ENCODE measurements at places on chromosomes 7 and 10.

DNA sequence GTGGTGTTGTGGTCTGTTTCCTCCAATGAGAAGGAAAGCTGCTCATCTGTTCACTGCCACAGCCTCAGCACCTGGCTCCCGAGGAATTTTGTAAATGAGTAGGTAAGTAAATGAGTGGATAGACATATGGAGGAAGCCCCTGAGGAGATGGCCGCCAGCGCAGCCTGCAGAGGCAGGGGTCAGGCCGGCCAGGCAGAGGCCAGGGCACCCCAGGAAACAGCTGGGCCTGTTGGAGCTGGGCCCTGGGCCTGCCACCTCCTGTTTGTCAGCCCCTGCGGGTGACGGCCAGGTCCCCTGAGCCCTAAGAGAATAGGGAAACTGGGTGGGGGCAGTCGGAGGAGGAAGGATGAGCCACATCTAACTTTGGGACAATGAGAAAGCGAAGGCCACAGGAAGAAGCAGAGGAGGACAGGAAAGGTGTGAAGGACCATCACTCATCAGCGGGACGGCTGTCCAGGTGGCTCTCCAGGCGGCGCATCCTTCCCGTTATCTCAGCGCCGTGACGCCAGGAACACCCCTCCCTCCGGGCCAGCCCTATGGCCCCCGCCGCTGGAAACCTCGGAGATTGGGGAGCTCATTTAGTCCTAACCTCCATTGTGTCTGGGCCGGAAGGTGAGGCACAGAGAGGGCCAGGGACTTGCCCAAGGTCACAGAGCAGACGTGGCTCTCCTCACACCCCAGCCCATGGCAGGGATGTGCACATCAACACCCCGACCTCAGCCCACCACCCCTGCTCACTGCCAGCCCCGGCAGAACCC, 142.3 kb upstream of the UNC5B start:
- no peak for DNase-seq

DNA sequence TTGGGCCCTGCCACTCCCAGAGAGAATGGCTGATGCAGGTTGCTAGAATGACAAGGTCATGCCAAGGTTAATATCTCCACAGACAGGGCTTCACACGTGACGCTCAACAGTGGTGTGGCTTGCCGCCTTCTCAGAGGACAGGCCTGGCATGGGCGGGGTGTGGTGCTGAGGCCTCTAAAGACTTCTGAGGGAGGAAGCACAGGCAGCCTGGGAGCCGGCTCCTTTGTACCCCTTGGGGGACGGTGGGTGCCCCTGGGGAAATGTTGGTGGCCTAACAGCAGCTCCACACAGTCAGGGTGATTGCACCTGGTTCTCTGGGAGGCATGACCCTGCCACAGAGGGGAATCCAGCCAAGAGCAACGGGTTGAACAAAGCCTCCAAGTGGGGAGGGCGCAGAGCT, 115.1 kb downstream of the PKD1L1 start:
- no peak for DNase-seq

- no peak for DNase-seq
These were observed 181.4 kb downstream of the GNAT3 start for GRCh38 chr7:80330434-80330833.

DNA sequence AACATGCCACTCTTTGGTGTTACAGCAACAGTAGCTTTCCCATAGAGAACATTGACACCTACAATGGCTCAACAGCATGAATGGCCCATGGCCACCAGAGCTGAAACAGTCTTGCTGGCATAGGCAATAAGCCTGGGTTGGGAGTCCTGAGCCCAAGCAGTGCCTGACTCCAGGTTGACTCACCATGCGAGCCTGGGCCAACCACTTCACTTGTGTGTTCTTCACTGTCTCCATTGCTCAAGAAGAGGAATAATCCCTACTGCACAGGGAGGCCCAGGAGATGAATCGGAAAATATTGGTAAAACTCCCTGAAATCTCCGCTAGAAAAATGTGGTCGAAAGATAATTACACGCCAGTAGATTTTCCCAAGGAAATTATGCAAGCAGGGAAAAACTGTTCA, 89.2 kb upstream of the INHBA start:
- no peak for DNase-seq

DNA sequence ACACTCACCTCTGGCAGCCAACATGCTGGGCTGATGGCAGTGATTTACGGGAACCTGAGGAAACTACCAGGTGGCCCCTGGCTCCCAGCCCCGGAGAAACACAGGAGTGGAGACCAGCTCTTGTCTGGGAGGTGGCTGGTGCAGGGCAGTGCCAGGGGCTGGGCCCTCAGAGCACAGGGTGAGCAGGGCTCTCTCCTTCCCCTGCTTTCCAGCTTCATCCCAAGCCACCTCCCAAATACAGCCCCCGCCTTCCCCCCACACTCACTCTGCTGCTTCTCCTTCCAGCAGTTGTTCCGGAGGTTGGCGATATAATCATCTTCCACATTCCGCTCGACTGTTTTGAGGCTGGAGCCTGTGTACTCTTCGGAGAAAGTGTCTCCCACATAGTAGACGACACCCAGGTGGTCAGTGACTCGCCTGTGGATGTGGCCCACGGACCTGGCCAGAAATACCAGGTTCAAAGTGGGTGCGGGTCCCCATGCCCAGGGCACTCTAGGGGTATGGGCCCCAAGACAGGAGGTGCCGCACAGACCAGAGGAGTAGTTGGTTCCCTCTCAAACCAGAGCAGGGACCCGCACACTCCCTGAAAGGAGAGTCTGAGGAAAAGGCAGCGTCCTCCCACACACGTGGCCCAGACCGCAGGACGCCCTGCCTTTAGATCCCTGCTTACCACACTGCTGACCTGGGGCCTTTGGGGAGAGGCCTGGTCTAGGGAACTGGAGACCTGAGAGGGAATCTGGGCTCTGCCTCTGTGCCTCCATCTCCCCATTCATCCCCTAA, 18.3 kb downstream of the DNAJB12 start:
- DNase-seq: no peak

- no peak for DNase-seq
These were observed 10.7 kb downstream of the PEX1 start for GRCh38 chr7:92517631-92518030.

GRCh38 chr10:10294881-10295529, 722.7 kb upstream of the CELF2 start:
- DNase-seq: no peak

GRCh38 chr10:124217906-124218804, 124.8 kb upstream of the CHST15 start:
- no peak for DNase-seq

GRCh38 chr10:35592441-35592840, 12.7 kb upstream of the GJD4 start:
- no peak for DNase-seq

DNA sequence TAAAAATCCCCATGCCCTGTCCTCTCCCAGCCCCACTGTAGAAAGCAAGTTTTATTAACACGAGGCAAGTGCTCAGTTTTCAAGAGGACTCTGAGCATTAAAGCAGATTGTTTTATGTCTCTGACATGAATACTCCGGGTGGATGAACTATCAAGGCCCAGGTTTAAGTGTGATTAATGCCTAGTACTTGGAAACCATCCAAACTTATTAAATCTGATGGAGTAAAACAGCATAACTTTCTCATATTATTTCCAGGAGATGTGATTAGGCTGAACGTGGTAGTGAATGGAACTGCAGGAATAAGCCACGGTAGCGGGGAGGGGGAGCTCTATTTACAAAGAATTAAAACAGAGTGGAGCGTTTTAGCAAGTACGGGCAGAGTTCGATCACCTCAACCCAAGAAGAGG, 144.2 kb upstream of the RNF32 start:
- no peak for DNase-seq

DNA sequence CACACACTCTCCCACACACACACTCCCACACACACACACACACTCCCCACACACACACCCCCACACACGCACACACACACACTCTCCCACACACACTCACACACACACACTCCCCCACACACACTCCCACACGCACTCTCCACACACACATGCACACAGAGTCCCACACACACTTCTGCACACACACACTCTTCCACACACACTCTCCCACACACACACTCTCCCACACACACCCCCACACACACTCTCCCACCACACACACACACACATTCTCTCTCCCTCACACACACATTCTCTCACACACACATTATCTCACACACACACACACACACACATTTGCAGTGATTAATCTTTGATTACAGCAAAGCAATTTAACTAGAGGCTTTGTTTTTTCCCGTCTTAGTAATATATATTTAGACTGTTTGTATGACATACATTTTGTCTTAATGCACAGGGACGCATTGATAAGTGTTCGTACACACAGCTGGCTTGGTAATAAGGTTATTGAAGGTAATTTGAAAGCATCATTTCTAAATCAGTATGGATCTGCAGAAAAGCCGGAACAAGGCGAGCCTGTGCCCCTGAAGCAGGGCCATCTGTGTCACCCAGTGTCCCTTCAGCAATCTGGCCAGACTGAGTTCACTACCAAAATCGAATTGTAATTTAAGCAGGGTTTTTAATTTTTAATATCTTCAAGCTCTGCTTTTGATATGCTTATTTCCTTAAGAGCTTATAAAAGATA, 69.9 kb upstream of the SH2B2 start:
- no peak for DNase-seq

DNA sequence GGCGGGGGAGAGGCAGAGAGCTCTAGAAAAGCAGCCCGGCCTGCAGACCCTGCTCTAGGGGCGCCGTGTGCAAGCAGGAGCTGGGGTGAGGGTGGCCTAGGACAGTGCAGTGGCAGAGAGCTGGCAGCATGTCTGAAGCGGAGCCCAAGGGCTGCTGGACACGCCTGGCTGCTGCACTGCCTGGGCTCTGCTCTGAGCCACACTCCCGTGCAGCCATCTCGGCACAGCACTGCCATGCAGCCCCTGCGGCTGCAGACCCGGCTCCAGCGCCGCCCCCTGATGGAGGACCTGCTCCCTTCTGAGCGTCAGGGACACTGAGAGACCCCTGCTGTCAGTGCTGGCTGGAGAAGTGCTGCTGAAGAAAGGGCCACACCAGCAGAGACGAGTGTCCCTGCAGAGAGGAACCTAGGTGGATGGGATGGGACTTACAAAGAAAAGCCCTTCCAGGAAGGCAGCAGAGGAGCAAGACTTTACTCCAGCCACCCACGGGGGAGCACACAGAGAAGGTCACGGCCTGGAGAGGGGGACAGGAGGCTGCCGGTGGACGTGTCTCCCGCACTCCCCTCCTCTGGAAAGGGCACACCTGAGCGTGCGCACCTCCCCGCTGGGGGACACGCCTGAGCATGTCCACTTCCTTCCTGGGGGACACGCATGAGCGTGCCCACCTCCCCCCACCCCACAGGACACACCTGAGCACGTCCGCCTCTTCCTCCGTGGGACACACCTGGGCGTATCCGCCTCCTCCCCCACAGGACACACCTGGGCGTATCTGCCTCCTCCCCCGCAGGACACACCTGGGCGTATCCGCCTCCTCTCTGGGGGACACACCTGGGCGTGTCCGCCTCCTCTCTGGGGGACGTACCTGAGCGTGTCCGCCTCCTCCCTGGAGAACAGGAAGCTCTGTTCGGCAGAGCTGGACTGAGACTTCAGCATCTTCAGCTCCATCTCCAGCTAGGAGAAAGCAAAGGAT, 252.9 kb downstream of the MAD1L1 start:
- no peak for DNase-seq

- DNase-seq: no peak
These were observed 62.7 kb downstream of the USP6NL start for GRCh38 chr10:11548768-11549099.

- DNase-seq: no peak
These were observed 36.3 kb downstream of the PALS2 start for GRCh38 chr7:24609570-24609969.

DNA sequence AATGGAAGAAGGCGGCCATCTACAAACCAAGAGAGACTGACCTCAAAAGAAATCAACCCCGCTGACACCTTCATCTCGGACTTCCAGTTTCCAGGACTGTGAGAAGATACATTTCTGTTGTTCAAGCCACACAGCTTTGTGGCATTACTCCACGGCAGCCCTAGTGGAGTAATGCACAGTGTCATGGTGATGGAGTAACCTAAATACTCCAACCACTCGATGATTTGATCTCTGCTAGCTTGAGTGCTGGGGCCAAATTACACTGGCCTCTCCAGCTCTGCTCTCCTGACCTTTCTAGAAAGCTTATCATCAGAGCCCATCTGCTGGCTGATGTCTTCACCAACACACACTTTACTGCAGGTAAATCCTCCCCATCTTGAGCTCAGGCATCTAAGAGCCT, 52.2 kb downstream of the GALNT17 start:
- DNase-seq: no peak

DNA sequence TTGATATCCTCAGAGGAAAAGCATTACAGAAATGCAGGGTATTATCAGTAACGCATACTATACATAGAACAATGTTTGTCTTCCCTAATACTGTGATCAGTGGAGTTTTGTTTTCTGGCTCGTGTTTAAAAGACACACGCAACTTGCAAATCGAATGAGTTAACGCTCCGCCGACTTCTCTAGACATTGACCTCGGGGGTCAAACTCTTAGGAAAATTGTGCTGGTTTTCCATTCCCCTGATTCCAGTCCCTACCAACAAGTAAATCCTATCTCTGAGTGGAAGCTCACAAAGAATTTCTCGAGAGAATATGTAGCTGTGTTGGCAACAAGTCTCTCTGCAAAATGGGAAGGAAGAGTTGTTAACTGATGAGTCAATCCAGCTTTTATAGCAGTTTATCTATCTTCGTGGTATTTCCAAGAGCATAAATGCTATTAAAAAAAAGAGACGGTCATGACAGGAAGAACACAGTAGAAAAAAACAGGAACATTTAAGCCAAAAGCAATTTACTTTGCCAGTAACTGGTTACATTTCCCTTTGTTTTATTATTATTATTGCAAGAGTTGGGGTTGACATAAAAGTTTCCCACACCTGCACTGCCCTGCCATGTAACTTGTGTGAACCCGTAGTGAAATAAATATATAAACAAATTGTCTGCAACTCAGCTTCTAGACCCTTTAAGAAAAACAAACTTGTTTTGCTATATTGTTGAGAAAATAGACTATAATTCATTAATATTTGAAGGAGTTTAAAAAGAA, 144.4 kb downstream of the ARID5B start:
- DNase-seq: no peak

- DNase-seq: no peak
These were observed 55.2 kb downstream of the PWWP2B start for GRCh38 chr10:132452216-132452650.

GRCh38 chr10:111107846-111108245, 31.0 kb downstream of the ADRA2A start:
- no peak for DNase-seq

- no peak for DNase-seq
These were observed 281.8 kb downstream of the KCNMA1 start for GRCh38 chr10:77355844-77356243.

DNA sequence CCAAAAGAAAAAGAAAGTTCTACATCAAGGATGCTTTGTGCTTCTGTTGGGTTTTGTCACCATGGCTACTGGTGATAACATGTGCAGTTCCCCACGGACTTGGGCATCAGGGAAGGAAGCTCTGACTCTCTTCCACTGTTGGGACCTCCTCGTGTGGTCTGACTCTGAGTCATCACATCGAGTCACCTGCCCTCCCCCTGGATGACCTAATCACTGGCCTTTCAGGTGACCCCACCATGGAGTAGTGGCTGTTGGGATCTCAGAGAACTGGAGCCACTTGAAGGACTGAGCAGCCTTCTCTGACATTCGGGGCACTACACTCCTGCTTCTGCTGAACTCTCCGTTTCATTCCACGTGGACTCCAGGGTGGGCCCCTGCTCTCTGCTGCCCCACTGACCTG, 60.8 kb upstream of the DOCK1 start:
- no peak for DNase-seq

Data from activated T-helper 1 cell treated with anti-CD3 and anti-CD28 coated beads, Interleukin-2, amount 50 U/mL, for 16 hours (primary cell).